ENCODE measurements at places on chromosomes 4 and X.

DNA sequence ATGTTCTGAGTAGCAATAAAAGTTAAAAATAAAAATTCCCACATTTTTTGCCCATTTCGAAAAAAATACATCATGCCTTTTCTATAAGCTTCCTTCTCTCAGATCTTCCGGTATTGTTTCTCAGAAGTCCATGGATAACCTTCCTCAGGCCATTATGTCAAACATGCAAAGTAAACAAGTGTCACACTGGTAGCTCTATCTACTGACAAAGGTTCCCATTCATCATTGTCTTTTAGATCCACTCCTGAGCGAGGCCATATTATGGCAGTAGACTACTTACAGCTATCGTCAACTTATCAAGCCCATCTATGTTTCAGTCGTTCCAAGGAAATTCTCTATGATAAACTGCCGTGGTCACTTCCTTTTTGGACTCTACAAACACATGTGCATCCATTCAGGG is 1068.2 kb downstream of the GLUD2 start:
- DNase-seq, result no peak

GRCh38 chr4:6647582-6648230 is 7.2 kb downstream of the MRFAP1 start:
- no peak for DNase-seq

- no peak for DNase-seq
These were observed 1659.8 kb upstream of the ADGRL3 start for GRCh38 chr4:59540311-59540710.

DNA sequence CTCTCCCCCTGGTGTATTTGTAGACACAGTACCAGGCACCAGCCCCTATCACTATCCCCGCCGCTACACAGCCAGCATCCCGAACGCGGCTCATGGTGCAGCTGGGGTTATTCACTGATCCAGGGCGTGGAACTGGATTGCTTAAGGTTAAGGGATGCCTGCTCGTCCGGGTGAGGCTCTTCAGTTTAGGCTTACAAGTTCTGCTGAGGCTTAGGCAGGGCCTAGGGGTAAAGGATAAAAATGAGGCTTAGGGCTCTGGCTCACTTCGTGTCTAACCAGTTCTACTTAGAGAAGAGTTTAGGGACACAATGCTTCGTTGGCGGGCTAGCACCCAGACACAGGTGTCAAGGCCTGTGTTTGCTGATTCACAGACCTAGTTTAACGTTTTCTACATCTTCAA is 2.2 kb downstream of the ARMCX2 start:
- no peak for DNase-seq

GRCh38 chr4:128517096-128517738 is 229.6 kb upstream of the PGRMC2 start:
- DNase-seq, result no peak

DNA sequence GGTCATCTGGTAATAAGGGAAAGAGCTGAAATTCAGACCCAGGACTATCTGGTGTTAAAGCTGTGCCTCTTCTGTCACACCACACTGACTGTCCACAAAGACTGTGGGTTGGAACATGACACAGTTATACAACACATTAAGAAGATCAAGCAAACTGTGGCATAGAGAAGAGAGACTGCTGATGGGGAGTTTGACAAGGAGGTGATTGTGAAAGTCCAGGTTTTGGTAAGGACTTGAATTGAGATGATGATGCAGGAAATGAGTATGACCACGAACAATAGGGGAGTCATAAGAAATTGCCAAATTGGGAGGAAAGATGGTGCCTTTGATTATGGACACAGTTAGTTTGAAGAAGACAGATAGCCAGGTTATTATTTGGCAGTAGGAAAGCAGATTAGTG is 163.4 kb downstream of the PDGFRA start:
- no peak for DNase-seq

DNA sequence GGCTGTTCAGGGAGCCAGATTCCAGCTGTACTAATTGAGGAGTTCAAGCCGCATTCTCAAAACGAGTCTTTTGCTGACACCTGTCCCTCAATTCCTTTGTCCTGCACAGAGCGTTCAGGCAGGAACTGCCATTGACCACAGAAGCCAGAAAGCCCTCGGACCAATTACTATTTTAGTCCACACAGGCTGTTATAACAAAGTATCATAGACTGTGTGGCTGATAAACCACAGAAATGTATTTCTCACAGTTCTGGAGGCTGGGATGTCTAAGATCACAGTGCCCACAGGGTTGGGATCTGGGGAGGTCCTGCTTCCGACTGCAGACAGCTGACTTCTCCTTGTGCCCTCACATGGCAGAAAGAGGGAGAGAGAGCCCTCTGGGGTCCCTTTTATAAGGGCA is 119.8 kb upstream of the ATP6AP2 start:
- no peak for DNase-seq

DNA sequence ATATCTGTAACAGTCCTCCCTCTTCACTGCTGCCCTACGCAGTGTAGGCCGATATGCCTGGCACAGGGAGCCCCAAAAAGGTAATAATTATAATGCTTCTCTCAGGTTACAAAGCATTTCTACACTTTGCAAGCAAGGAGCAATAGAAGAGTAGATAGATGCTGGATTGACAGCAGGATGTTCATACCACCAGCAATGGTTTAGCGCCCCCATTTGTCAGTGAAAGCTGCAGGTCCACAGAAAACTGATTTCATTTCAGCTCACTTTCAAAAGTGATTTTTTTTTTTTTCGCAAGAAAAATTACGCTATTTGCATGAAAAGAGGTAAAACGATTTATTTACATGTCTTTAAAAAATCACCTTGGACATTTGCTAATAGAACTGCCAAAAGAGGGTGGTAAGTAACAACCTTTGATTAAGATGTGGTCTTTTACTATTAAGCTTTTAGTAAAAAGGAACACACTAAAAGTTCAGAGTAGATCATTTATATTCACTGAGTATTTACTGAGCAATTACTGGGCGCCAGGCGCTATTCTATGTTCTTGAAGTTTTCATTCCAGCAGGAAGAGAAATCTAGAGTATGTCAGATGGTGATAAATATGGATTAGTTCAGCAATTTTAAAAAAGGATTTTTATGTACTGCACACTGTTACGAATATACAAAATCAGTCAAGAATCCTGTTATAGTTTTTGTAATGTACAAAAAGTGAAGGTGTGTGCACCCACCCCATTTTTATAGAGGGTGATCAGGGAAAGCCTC is 34.4 kb downstream of the HPF1 start:
- no peak for DNase-seq

All from HTR-8/SVneo (cell line).